DND-41 (cell line): ENCODE measurements at places on chromosomes 16 and 17.

GRCh38 chr17:63538693-63539595 is 11.3 kb upstream of the DCAF7 start:
- DNase-seq = no peak

DNA sequence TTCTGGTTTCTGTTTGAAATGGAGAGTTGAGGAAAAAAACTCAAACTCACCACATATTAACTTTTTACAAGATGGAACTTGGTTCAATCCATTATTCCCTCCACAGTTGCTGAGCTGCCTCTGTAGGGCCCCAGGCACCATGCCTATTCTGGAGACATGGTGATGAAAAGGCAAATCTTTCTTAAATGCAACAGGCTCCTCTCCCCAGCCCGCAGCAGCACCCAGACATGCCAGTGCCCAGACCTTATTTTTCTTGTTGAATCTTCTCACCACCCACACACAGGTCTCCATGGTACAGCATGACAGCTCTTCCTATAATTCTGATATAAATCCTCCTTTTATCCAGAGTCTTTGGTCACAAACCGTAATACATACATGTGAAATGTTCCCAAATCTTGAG is 7.6 kb downstream of the CYTH1 start:
- DNase-seq = no peak

- DNase-seq = no peak
Measured at GRCh38 chr17:8005357-8005756, 2.9 kb downstream of the GUCY2D start.

GRCh38 chr16:50699326-50700159 is 6.1 kb downstream of the NOD2 start:
- DNase-seq = no peak

- no peak for DNase-seq
Measured at GRCh38 chr17:68662037-68662432, 60.9 kb upstream of the FAM20A start.

DNA sequence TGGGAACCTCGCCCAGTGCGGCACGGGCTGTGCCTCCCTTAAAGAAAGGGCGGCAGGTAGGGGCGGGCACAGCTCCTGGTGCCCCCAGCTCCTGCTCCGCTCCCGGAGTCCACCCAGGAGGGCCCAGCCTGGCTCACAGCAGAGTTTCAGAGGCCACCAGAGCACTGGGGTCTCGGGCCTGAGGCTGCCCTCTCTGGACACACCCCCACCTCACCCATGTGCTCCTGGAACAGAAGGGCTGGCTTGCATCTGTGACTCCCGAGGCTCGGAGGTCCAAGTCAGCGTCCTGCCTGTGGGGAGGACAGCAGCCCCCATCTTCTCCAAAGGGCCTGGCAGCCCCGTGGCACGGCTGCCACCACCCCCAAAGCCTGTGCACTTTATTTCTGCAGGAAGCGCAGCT is 62.7 kb downstream of the RBFOX3 start:
- no peak for DNase-seq

- no peak for DNase-seq
Measured at GRCh38 chr17:16044487-16044886, 44.9 kb downstream of the TTC19 start.

- no peak for DNase-seq
Measured at GRCh38 chr17:37488009-37488604, 1.6 kb upstream of the DUSP14 start.

DNA sequence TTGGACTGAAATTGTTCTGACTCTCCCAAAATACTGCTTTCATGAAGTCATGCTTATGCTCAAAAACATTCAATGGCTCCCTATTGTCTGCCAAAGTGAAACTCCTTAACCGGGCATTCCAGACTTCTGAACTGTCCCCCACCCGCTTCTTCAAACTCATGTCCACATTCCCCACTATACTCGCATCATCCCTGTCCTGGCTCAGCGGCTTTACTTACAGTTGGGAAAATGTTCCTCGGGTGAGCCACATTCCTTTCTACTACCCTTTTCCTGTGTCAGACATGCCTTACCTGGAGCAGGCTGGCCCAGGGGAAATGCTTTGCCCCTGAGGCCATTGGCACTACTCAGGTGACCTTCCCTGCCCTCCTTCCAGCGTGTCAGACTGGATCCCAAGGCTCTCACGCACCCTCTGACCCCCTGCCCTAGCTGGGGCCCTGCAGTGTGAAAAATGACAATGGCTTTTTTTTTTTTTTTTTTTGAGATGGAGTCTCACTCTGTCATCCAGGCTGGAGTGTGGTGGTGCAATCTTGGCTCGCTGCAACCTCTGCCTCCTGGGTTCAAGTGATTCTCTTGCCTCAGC is 5.3 kb downstream of the CYGB start:
- DNase-seq = no peak
